ENCODE measurements at places on chromosomes 3 and 15.

- no peak for DNase-seq
Measured at GRCh38 chr15:60766391-60767128, 287.6 kb upstream of the ICE2 start.

GRCh38 chr3:88824666-88825564 lies 282.5 kb upstream of the EPHA3 start:
- no peak for DNase-seq

GRCh38 chr15:89809093-89809786 lies 5.4 kb downstream of the ANPEP start:
- no peak for DNase-seq

DNA sequence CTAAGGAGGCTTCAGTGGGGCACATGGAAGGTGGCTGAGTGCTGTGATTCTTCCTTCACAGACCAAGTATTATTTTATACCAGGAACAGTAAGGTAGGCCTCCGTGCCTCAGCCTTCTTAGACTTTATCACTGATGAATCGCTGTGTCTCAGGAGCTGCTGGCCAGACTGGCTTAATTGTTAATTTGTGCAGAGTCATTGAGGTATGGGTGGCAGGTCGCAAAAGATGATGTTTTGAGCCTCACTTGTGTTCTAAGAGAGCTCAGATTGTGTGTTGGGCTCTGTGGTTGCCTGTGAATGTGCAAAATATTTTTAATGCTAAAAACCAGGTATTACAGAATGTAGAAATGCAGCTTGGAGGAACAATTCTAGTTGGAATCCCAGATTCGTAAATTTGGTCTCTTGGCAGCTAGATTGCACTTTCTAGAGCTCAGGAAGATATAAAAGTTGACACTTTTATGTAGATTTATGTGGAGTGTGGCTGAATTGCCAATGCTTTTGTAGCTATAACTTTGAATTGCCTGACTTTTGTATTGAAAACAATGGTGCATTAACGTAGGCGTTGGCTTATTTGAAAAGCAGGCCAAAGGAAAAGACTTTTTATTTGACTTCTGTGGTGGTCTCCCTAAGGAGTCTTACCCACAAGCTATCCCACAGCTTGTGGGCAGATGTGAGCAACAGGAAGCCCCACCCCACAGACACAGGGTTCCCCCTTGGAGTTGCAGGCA lies 53.4 kb downstream of the LARS2 start:
- DNase-seq: no peak

DNA sequence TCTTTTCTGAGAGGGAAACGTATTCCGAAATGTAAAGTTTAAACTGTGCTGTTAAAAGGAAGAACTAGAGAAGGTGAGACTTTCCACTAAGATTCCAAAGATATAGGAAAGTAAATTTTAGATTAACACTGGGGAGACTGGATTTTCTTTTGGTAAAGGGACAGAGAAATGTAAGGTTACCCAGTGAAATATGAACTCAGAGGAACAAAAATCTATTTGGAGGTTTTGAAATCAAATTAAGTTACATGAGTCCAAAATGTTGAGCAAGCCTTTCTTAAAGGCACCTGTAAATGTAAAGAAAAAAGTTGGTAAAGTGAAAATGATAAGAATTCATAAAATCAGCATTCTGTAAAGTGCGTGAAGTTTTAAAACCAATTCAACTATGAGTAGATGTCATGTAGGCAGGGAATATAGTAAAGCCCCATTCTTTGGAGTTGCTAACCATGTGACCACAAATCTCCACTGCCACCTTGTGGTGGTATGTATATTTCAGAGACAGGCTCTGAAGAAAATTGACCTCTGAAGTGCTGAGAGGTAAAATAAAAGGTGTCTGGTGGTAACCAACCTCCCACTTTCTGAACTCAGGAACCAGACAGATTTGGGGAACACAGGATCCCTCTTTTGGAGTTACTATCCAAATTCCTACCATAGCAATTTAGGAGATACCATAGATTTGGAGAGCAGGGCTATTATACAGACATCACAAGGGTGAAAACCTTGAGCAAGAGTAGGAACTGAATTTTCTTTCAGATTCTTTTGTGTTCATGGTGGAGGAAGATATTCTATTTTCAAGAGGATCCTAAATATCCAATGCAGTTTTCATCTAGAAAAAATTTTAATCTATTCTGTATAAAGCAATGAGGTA lies 215.3 kb downstream of the ROBO2 start:
- DNase-seq: no peak

GRCh38 chr15:40637221-40637745 lies 43.2 kb downstream of the KNL1 start:
- DNase-seq: no peak

GRCh38 chr3:37441689-37442088 lies 267.3 kb upstream of the LRRFIP2 start:
- DNase-seq: no peak

- no peak for DNase-seq
Measured at GRCh38 chr15:94000606-94001005, 230.8 kb upstream of the MCTP2 start.

DNA sequence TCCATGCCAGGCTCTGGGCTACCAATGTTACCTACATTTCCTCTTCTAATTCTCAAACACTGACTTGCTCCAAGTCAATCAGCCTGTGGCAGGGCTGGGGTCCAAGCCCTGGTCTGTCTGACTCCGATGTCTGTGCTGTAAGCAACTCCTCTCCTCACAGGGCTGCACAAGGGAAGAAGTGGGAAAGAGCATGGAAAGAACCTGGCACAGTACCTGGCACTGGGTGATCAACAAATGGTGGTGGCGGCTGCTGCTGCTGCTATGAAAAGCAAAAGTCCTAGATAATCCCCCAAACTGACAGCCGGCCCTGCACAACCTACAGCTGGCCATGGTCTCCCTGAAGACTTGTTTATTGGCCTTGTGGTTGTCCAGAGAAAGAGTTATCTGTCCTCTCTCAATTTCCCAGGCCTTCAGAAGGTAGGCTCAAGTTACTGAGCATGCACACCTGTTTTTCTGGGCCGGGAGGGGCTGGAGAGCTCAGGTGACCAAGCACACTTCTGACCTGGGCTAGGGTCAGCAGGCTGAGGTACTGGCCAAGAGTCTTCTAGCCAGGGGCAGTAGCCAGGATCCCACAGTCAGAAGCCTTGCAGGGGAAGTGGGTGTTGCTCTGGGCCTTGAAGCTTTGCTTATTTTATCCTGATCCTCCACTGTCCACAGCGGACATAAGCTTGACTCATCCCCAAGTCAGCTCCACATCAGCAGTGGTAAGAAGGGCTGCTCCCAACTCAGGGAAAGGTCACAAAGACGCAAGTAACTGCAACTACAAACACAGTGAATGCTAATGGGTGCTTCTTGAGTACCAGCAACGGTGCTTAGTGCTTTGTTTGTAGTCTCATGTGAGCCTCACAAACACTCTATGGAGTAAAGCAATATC lies 35.3 kb upstream of the KY start:
- DNase-seq: no peak

DNA sequence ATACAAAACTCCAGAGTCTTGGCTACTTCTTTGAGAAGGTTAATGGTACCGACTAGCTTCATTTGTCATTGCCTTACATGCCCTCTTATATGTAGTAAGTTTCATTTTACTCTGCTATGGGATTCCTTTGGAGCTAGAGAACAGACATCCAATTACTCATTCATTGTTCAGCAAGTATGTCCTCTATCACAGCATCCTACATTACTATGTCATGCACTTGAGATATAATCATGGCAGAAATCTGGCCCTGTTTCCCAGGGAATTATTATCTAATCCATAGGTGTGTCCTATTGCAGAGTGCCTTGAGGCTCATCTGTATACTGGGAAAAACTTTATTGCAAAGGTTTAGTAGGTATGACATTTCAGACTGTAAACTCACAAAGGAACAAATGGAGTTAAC lies 333.1 kb upstream of the NECTIN3 start:
- no peak for DNase-seq

GRCh38 chr3:184282941-184283340 lies 7.1 kb downstream of the ECE2 start:
- DNase-seq: no peak

DNA sequence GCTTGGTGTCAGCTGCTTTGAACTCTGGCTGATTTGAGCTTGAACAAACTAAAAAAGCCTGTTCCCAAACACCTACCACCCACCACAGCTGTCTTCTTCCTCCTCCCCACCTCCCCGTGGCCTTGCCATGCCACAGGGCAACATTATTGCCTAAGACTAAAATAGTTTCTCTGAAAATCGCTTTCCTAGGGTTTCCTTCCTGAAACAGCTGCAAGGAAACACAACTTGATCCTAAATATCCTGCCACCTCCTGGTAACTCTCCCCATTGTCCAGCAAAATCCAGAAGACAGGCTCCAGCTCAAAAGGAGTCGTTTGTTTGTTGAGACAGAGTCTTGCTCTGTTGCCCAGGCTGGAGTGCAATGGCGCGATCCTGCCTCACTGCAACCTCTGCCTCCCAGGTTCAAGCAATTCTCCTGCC lies 193.9 kb upstream of the TPM1 start:
- DNase-seq: no peak

DNA sequence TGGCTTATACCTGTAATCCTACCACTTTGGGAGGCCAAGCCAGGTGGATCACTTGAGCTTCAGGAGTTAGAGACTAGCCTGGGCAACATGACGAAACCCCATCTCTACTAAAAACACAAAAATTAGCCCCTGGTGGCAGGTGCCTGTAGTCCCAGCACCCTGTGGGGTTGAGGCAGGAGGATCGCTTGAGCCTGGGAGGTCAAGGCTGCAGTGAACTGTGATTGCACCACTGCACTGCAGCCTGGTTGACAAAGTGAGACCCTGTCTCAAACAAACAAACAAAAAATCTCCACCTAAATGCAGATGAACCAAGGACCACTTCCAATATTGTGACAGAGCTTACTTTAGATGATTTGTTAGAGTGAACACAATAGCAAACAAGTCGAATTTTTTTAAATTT lies 53.7 kb downstream of the TP53BP1 start:
- no peak for DNase-seq

- no peak for DNase-seq
Measured at GRCh38 chr3:150733373-150733935, 29.5 kb downstream of the SIAH2 start.

DNA sequence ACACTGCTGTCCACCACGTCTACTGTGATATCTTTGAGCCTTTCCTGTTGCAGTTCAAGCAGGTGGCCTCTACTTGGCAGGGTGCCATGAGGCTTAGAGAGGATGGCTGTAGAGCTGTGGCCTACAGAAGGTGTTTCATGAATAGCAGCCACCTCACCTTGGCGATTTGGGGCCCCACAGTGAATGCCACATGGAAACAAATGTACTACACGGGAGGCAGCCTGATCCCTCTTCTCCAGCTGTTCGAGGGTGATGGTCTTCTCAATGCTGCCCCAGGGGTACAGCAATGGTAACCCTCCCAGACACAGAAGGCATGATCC lies 70.7 kb downstream of the FAM43A start:
- no peak for DNase-seq

DNA sequence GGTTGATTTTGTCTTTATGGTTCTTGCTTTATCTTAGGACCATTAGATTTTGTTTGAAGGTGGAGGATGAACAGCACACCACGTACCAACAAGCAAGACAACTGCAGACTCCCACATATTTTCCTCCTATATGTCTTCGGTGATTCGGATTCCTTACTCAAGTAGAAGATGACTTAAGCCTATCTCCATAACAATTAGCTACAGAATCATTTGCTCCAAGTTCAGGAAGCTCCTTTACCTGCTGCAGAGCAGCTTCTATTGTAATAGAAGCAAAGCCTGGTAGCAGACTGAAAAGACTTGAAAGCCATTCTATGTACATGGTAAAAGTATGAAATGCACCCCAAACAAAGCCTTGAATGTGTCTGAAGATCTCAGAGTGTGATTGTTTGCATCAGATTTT lies 229.0 kb downstream of the SOX2 start:
- DNase-seq: no peak

GRCh38 chr15:82715003-82715402 lies 5.3 kb upstream of the AP3B2 start:
- DNase-seq: no peak

Measured in stimulated activated CD8-positive, alpha-beta memory T cell treated with anti-CD3 and anti-CD28 coated beads, Interleukin-2, amount 100 ng/mL, for 1 hour (primary cell).